ENCODE measurements at places on chromosomes 11 and 22. TPM values are rescaled to one million over a fixed set of nuclear protein-coding genes. Genes with fewer than 3 reads are reported as not detected.
A peak's percentile ranks its signal among the peaks of the same experiment; 100 is the strongest.

The BIRC3 gene
- 7.0 TPM for total RNA-seq

The KIAA0930 gene
- total RNA-seq, result 68.7 TPM

The ARHGAP20 gene
- 0.27 TPM for total RNA-seq

The FKBP2 gene
- 36.6 TPM for total RNA-seq

The OR51Q1 gene
- total RNA-seq, result not detected

The SUSD2 gene
- total RNA-seq, result 0.81 TPM

The C1QTNF6 gene
- 1.6 TPM for total RNA-seq

The SGSM1 gene
- 1.1 TPM for total RNA-seq

The GTSE1 gene
- 1.6 TPM for total RNA-seq

The APOL1 gene
- total RNA-seq, result 15.6 TPM

The KIF18A gene
- total RNA-seq, result 2.7 TPM

The GNAZ gene
- 1.1 TPM for total RNA-seq

GRCh38 chr11:102781676-102782075, 1.2 kb upstream of the MMP10 start:
- no peak for DNase-seq

GRCh38 chr11:8233691-8234424, 29.8 kb downstream of the LMO1 start:
- DNase-seq, result no peak

DNA sequence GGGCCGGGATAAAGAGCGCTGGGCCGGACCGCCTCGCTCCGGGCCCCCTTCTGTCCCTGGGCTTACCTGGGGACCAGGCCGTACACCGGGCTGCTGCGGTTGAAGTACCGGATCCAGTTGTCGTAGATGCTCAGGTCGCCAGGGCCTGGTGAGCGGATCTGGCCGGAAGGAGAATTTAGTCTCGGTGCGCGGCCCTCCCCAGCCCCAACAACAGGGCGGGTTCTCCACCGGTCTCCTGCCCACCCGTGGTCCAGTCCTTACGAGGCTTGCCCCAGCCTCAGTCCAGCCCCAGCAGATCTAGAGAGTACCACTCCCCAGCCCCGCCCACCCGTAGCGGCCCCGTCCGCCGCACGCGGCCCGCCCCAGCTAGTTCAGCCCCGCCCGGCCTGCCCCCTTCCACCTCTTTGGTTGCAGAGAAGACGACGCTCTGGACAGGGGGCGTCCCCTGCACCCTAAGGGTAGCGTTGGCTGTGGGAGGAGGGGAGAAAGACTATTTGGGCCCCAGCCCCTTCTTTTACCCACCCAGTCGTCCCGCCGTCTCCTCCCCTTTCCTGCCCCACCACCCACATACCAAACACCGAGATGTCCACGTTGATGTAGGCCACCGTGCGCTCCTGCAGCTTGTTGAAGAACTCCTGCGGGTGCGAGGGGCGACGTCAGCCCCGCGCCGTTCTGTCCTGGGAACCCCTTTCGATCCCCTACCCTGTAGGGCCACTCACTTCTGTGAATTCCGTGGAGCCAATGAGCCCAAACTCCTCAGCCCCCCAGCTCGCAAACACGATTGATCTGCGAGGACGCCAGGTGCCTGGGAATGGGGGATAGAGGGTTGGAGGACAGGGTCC, 6.8 kb downstream of the SAC3D1 start:
- DNase-seq, result no peak

- DNase-seq, result no peak
These were observed 1061.7 kb upstream of the TENM4 start for GRCh38 chr11:80502511-80502910.

DNA sequence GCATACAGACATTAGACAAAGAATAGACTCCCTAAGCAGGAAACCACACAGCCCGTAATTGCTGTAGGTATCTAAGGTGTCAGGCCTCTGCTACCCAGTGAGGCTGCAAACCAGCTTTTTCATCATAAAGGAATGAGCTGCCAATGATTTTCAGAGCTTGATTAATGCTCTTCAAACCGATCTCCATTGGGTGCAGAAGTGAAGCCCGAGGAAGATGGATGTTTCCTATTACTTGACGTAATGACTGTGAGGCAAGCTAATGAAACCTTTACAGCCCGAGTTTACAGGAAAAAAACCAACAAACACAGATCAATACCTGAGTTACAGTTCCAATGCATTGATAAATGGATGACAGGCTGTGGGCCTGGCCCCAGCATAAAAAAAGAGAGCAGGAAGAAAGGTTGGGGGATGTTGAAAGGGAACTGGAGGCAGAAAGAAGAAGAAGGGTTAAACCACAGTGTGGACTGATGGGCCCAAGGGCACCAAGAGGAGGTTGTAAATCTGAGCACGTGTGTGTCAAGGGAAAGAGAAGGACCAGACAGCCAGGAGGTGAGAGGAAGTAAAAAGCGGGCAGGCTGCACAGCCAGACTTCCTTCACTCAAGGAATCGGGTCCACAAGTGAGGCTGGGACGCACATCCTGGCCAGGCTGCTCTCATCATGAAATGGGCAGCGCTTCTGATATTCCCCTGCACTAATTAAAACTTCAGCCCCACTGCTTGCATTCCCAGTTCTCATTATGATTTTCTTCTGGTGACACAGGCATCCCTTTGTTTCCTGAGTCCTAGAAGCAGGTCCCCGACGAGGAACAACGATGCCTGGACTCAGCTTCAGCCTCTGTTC, 70.6 kb upstream of the NTM start:
- DNase-seq, result no peak

DNA sequence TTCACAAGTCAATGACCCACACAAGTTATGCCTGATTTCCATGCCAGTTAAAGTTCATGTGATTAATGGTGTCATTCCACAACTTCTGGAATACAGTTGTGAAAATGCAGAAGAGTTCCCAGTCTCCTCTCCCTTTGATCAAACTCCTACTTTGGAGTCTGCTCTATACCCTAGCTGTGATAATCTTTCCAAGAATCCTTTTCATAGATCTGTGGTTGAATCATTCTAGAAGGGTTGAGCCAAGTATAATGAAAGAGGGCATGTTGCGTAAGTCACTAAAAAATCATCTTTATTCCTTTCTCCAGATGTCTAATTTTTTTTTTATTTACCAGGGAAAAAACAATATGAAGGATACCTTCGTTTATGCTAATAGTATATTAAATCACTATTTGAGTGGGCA, 89.7 kb upstream of the CARD18 start:
- no peak for DNase-seq

DNA sequence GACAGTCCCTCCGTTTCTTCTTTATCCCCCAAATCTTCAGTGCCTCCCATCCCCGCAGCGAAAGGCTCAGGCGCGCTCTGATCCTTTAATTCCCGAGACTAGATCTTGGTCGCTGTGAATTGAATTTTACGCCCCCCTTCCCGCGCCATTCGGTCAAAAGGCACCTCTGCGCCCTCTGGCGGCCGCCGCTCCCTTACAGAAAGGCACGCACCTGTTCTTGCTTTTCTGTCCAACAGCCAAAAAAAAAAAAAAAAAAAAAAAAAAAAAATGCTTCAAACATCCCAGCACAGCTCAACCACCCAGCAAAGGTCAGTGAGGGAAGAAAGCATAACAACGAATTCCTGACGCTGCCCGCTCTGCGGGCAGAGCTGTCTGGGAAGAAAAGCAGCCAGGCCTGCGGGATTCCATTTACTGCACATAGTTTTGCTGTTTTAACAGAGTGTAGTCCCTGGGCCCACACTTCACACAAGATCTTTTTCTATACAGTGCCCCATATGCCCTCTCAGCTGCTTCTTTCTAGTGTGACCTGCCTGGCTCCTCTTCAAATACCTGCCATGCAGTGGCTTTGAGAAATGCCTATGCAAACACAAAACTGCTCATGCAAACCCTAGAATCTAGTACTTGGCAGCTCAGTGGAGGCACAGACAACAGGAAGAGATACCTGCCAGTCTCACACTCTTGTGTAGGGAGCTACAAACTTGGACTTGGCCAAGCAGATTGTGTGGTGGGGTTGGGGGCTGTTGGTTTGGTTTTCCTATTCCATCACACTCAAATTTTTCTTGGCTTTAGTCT, 1.3 kb upstream of the ESAM start:
- peak; percentile 82 for DNase-seq

DNA sequence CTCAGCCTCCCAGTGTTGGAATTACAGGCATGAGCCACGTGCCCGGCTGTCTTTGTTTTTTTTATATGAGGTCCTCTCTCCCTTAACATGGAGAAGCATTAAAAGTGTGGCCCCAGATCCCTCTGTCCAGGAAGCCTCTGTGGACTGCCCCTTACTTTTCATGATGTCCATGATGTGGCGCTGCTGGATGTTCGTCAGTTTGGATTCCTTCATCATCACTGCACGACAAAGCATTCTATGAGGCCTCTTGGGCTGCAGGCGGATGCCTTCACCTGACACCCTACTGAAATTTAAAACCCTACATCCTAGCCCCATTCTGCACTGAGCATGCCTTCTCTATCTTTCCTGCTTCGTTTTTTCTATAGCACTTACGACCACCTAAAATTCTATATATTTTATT, 2.1 kb downstream of the C22orf23 start:
- no peak for DNase-seq

- no peak for DNase-seq
These were observed 1.4 kb upstream of the CELSR1 start for GRCh38 chr22:46538814-46539160.

DNA sequence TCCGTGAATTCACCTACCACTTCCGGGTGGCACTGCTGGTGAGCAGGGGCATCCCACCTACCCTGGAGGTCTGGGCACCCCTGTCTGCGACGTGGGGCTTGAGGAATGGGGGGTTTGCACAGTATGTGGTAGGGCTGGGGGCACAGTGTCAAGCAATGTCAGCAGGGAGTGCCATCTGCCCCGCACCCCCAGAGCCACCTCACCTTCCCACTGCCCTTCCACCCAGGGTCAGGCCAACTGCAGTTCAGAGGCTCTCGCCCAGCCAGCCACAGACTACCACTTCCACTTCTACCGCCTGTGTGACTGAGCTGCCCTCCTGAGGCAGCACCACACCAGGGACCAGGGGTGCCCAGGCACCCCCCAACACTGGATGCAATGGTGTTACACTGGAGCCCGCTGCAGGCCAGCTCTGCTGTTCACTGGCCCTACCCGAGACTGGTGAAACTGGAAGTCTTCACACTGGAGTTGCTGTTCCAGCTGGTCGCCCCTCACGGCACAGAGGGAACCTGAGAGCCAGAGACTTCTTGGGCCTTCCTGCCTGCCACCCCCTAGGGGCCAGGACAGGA, 6.5 kb downstream of the TMEM258 start:
- no peak for DNase-seq

DNA sequence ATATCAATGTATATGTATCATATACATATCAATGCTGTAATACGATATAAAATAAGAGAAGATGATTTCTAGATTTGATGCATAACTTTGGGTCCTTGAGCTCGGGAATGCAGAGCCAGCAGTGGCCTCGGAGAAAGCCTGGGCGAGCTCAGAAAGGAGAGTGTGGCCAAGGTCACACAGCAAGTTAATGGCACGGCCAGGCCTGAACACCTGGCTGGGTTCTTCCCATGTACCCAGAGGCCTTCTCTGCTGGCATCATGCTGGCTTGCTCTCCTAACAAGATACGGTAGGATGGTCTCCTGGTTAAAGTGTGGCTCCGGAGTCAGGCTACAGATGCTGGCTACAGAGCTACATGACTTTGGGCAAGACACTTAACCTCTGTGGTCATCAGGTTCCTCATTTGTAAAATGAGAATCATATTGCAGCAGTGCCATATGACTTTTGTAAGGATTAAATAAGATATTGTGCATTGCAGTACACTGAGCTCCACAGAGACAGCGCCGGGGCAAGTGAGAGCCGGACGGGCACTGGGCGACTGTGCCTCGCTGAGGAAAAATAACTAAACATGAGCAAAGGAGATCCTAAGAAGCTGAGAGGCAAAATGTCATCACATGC, 29.9 kb downstream of the TPST2 start:
- DNase-seq, result no peak

- no peak for DNase-seq
These were observed 807 bp upstream of the WT1 start for GRCh38 chr11:32435942-32436750.

DNA sequence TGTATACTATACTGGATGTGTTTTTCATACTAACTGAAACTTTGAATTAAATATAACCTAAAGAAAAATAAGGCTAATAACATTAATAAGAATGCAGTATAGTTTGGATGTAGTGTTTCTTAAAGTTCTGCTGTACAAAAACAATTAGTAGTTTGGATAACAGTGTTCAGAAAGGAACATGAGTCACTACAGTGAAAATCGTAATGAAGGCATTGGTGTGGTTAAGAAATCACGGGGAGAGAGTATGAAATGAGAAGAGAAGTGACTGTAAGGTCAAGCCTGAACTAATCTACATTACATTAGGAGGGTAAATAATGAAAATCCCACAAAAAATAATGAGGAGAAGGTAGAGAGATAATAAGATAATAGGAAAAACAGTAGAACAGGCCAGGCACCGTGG, 726.6 kb upstream of the ARHGAP42 start:
- no peak for DNase-seq

- DNase-seq, result no peak
These were observed 16.3 kb downstream of the DGKZ start for GRCh38 chr11:46363455-46364005.

DNA sequence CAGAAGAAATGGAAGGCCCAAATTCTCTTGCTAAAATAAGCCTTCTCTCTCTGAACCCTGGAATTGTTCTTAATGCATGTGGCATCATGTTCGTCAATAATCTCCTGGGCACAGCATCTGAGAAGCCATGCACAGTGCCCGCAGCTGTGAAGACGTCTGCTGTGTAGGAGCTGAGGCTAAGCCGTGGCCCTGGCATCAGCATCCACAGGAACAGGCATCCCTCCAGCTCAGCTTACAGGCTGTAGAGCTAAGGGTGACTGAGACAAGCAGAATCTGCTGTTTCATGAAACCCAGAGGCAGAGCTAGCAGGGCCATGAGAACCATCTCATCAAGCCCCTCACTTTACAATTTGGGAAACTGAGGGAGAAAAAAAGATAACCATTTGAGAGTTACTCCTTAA, 60.6 kb downstream of the SEZ6L start:
- no peak for DNase-seq

- DNase-seq, result no peak
These were observed 98.5 kb downstream of the EHF start for GRCh38 chr11:34719303-34719848.
